Smooth muscle cell of the pulmonary artery (primary cell): ENCODE measurements at places on chromosomes 4 and X. TPM values are rescaled to one million over a fixed set of nuclear protein-coding genes. Genes with fewer than 3 reads are reported as not detected.

Gene PGRMC1
- total RNA-seq: 107 and 156 TPM in 2 replicates

Gene GABRB1
- total RNA-seq: 0.98 and 0.99 TPM in 2 replicates

Gene AFF2
- total RNA-seq: 0.07 and 0.26 TPM in 2 replicates

Gene CCNG2
- total RNA-seq: 33.4 and 38.6 TPM in 2 replicates
